KBM-7 (cell line): ENCODE measurements at places on chromosomes 7 and 10.

DNA sequence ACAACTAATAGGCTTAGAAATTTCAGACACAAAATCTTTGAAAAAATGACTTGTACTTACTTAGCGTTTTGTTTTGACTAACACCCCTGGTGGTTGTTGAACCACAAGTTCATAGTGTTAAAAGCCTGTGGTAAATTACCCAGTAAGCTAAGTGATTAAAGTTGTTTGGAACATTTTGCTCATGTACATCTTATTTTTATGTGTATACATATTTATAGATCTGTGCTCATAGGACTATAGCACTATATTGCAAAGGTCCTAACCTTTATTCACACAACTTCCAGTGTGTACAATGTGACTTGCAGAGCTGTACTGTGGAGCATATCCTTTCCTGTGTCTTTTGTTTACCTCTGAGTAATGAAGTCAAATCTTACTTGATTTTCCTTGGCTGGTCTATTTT, 79.6 kb downstream of the BMPR1A start:
- DNase-seq = no peak

GRCh38 chr10:106183041-106183440, 981.5 kb downstream of the SORCS1 start:
- DNase-seq = no peak

GRCh38 chr10:11007476-11008020, 10.1 kb upstream of the CELF2 start:
- DNase-seq = no peak

GRCh38 chr10:14508725-14509124, 178.0 kb upstream of the FRMD4A start:
- DNase-seq = no peak

GRCh38 chr7:39969431-39969830, 19.4 kb downstream of the CDK13 start:
- no peak for DNase-seq
